ENCODE measurements at places on chromosomes 1 and 21.

GRCh38 chr1:145690587-145691558 is 16.3 kb downstream of the PDZK1 start:
- DNase-seq, result no peak

- no peak for DNase-seq
Measured at GRCh38 chr1:83764209-83764608, 234.7 kb downstream of the TTLL7 start.

DNA sequence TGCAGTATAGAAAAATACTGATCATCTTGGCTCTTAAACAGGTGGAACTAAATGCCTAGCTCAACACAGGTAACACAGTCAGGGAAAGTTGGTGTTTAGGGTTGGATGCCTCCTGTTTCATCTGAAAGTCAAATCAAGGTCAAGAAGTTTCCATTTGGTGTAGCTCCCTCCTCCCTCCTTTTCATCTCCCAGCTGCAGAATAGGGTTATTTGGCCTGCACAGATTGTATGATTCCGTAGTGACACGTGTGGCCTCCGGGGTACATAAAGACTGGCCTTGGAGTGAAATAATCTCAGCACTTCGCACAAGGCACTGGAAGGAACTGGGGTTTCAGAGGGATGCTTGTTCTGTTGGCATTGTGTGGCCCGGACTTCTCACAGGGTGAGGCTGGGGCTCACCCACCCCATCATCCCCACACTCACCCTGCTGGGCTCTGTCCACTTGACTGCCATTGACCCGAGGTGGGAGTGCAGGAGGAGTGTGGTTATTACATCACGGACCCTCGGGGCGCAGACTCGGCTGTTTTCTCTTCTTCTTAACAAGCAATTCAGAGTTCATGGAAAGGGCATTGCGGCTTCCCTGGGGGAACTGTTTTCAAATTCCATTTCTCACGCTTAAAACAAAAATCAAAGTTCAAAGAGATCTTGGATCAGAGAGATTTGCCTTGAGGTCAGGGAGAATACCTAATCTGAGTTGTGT is 18.4 kb downstream of the IGSF5 start:
- DNase-seq, result no peak

GRCh38 chr1:28833381-28833780 is 21.4 kb downstream of the OPRD1 start:
- DNase-seq, result no peak

GRCh38 chr1:225427235-225428067 is at the start of gene LBR:
Gene LBR, minus strand, starts transcription at chr1:225428038. Its CDS starts 3,963 bp downstream, at chr1:225424075.
- no peak for DNase-seq

- DNase-seq, result no peak
Measured at GRCh38 chr1:63645317-63645716, 52.1 kb downstream of the PGM1 start.

- no peak for DNase-seq
Measured at GRCh38 chr1:9251501-9251900, 16.9 kb downstream of the H6PD start.

- no peak for DNase-seq
Measured at GRCh38 chr1:198637916-198638437, 863 bp upstream of the PTPRC start.

DNA sequence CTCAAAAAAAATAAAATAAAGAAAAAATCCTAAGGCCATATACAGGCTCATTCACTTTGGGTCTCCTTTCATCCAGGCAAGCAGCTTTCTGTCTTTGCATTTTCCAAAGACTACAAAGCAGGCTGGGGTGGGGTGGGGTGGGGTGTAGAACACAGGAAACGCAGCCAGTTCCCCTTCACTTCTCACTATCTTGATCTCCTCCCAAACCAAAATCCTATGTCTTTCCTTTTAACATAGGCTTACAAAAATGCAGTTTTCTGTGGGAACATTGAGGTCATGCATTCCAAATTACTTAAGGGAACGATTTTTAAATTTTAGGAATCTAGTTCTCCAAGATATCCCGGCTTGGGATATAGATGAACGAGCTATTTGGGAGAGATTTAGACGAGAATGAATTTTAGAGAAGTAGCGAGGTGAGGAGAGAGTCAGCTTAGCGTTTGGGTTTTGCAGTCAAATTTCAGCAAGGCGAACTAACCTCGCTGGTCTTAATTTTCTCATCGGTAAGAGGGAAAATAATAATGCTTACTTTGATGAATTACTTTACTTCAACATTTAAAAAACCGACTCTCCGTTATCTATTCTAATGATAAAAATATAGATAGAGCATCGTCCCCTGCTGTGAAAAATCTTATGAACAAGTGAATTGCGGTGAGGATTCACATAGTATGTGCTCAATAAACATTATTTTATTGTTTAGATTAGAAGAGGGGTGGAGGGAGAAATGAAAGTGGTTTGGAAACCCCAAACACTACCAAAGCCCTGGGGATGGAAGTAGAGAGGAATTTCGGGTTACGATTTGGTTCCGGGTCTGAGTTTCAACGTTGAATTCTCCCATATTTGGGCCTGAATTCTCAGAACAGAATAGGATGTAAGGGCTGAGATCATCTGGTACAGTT is 735 bp upstream of the STX12 start:
- no peak for DNase-seq

DNA sequence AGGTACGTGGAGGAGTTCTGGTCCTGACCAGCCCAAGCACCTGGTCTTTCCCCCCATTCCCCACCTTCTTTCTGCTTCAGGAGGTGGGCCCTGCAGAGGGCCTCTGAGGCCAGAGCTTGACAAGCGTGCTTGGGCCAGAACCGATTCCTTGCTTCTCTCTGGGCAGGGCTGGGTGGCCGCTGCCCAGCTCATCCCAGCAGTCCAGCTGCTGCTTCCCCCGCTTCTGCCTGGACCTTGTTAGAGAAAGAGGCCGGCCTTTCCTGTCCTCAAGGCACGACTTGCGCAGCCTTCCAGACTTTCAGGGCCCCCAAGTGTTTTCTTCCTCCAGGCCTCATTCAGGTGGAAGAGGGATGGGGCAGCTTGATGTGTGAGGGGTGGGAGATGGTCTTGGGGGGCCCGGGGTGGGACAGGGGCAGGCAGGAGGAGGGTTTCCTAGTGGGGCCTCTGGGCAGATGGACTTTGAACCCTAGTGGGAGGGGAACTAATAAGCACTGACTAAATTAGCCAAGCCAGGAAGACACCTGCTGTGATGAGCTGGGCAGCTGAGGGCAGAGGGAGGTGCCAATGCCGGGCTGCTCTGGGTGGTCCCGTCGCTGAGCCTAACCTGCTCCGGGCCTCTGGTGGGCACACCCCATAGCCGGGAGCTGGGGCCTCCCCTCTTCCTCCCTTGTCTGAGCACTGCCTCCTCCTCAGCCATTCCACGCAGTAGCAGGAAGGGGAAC is 36.5 kb downstream of the ARHGEF10L start:
- no peak for DNase-seq

GRCh38 chr1:80994934-80995333 is 805.8 kb upstream of the ADGRL2 start:
- DNase-seq, result no peak

DNA sequence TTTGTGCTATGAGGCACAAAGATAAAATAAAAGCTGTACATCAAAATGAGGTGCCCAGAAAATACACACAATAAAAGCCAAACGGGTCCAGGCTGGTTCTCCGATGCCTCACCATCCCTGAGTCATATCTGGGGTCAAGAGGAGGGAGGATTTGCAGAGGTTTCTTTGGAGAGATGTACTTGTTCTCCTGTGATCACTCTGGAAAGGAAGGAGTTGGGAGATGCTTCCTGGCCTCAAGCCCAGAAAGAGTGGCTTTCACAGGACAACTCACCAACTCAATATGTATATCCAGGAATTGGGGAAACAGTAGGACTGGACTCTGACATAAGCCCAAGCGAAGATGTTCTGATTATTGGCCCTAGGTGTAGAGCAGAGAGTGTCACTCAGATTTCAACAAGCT is 51.9 kb downstream of the DIPK1A start:
- DNase-seq, result no peak
